Kidney capillary endothelial cell (primary cell): ENCODE measurements at places on chromosomes 2 and 18.

DNA sequence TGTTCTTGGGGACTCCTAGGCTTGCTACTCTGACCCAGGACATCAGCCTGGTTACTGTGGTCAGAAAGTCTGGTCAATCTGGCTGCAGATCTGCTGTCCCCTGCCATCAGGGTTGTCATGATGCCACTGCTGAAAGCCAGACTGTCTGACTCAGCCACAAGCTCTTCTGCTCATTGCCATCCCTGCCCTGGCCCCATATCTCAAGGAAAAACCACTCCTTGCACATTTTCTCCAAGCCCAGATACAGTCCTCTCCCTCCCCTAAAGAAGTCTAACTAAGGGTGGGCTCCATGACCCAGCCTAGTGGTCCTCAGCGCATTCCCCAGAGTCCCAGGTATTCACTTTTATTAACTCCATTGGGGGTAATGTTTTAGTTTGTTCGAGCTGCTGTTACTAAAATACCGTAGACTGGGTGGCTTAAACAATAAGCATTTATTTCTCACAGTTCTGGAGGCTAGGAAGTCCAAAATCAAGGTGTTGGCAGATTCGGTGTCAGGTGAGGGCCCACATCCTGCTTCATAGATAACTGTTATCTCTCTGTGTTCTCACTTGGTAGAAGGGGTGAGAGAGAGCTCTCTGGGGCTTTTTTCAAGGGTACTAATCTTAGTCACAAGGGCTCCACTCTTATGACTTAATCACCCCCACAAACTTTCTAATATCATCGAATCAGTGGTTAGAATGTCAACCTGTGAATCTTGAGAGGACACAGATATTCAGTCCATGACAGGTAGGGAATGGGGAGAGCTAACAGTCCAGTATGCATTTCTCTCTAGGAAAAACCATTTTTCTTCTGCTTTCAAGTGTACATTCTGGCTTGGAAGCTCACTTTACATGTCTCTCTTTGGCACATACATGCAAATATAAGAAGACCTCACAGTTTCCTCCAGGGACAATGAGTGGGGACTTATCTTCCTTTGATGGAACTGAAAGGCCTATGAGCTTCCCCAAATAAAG is 94.8 kb upstream of the CXCR4 start:
- DNase-seq = no peak

GRCh38 chr18:79850731-79851130 is 53.0 kb downstream of the KCNG2 start:
- no peak for DNase-seq

GRCh38 chr2:241197947-241198346 is 9.5 kb downstream of the ANO7 start:
- DNase-seq = no peak

DNA sequence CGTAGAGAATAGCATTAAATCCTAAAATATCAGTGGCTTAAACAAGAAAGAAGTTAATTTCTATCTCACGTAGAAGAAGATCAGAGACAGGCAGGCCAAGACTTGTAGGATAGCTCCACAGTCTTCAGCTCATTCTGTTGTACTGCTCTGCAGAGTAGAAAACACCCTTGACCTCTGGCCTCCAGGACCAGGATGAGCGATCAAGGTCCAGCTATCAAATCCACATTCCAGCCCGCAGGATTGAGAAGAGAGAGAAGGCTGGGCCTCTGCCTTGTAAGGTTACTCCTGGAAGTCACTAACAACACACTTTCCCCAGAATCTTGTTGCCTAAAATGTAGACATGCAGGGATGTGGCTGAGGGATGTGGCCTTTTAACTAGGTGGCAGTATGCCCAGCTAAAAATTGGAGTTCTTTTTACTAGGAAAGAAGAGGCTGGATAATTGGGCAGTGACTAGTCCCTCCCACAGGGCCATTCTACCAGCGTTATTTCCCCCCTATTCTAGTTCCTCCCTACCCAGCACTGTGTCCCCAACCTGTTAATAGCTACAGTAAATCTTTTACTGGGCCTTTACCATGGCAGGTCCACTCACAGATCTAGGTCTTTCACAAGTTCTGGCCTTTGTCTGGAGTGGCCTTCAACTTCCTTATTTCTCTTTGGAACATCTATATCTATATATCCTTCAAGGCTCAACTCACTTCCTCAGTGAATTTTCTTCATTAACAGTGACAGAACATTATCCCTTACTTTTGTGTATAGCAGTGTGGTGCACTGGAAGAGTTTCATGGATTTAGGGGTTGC is 165.0 kb downstream of the DIS3L2 start:
- no peak for DNase-seq

DNA sequence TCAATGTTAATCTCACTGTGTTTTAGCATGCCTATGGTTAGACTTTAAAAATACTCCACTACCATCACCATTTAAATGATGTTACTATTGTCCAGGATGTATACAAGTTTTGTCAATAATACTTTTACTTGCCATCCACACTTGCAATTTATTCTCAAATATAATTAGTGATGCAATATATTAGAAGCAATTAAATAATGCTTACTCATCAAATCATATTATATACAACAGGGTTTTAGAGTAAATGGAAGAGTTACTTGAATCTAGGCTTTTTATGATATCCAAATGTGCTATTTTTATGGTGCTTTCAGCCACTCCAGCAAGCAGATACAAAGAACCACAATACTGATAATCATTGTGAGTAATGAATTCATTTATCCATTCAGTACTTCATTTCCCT is 461.1 kb downstream of the TMEM182 start:
- no peak for DNase-seq

- no peak for DNase-seq
Observed at GRCh38 chr18:48669180-48669675, 130.4 kb downstream of the CTIF start.

GRCh38 chr2:43071599-43072550 is 154.5 kb downstream of the ZFP36L2 start:
- DNase-seq = no peak

GRCh38 chr18:8428951-8429350 is 180.3 kb upstream of the RAB12 start:
- DNase-seq = no peak

- no peak for DNase-seq
Observed at GRCh38 chr2:164558450-164558849, 62.8 kb downstream of the GRB14 start.

DNA sequence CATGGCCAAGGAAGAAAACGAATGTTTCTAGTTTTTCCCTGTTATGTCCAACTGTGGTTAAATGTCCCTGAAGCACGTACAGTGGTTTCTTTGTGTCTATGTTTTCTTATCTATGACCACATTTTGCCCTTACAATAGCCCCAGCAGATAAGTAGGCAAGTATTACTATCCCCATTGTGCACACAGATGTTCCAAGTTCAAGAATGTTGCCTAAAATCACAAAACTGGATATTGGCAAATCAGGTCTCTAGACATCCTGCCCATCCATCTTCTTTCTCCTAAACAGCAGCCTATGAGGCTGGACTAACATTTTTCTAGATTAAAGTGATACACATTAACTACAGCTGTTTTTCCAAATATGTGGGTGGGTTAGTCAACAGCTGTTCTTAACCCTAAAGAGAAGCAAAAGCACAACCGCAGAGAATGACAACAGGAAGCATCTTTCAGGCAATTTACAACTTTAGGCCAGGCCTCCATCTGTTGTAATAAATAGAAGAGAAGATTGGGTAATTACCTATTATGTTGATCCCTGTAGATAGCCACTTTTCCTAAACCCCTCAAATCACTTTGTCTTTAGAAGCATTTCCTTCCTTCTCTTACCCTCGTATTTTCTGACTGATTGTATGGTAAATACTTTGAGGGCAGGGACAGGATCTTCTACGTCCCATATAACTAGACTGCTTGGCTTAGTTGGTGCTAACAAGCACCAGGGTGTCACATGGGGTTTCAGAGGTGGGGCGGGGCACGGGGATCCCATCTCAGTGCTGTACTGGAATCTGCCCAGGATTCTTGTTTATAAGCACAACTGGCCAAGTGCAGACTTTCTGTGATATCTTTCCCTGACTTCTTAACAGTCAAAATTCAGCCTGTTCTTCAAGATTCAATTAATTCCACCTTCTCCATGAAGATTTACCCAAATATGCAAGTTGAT is 132.1 kb upstream of the SETBP1 start:
- DNase-seq = no peak

DNA sequence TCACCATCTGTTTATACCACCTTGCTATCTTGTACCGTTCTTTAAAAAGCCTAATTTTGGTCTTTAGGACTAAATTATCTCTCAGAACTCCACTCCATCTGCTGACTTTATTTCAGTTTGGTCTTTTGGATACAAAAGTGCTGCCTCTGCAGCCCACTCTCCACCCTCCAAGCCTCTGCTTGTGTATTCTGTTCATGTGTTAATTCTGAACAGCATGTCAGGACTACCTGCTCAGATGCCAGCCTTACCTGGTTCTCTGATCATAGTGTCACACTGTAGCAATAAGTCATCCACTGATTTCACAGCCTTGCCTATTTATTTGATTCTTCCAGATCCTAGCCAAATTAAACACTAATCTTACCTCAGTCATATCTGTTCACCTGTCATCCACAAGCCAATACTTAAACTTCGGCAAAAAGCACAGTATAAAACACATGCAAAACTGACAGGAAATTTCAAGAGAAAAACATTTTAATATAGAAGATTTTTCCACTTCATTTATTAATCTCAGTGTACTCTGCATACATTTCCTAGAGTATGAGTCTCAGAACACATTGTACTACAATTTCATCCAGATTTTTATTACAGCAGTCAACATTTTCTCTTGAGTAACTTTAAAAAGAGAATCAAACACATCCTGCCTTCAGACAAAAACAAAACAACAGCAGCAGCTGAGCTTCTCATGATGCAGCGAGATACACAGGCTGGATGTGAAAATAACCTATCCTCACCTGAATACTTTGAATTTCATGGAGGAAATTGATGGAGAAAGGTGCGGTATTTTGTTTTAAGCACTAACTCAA is 64.9 kb downstream of the PPP1R1C start:
- no peak for DNase-seq

DNA sequence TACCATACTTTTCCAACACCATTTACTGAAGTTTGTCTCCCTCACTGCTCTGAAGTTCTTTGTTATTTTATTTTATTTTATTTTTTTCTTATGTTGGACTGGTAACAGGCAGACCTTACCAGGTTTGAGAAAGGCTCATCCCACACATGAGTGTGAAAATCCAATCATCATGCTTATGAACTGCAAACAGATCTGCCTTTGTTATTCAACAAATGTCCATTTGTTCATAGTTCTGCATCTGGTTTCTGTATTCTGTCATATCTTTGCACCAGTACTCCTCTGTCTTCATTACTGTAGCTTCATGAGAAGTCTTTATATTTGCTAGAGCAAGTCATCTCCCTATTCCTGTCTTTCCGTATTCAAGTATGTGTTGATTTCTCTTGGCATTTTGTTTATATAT is 5.3 kb downstream of the RNU2-63P start:
- DNase-seq = no peak

DNA sequence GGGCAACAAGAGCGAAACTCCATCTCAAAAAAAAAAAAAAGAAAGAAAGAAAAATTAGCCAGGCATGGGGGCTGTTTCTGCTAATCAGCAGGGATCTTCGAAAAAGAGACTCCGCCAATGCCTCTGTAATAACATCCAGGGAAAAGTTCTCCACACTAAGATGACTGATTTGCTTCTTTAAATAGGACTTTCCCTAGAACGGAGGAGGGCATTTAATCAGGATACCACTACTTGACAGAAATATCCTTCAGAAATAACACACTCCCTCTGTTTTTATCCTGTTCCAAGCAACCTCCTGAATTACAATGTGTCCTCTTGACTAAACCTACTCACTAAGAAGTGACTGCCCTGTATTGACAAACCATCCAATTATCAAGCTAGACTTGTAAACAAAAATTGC is 21.7 kb downstream of the REV1 start:
- no peak for DNase-seq

DNA sequence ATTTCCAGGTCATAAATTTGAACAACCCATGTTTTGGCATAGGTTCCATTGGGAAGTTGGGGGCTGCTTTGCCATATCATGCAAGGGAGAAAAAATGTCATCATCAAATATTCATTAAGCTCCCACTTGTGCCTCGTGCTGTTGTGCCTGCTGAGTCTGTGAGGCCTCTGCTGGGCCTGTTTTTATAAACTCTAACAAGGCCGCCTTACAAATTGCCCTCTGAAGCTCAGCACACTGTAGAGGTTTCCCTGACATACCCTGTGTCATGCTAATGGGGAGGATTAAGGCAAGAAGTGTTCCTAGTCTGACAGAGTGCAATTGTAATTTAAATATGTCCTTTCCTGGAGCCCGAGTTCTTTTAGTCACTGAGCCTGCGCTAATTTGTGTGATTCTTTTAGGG is 17.6 kb downstream of the OSBPL6 start:
- no peak for DNase-seq

GRCh38 chr2:158845444-158845843 is 50.3 kb downstream of the DAPL1 start:
- DNase-seq = no peak

- DNase-seq = no peak
Observed at GRCh38 chr2:127150996-127151395, 44.0 kb upstream of the BIN1 start.

DNA sequence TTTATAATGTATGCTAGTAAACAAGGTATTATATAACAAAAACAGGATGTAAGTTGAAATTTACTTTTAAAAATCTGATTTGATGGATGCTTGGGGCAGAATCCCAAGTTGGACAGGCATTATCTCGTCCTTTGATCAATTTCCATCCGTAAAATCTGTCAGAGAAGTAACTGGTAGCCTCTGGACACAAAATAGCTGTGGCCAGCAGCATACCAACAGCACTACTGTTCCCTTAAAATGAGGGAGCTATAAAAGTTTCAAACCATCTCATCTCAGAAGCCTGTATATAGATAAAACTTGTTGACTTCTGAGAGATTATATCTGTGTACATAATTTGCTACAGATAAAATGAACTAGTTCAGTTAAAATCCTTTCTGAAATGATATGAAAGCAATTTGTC is 14.7 kb upstream of the METAP1D start:
- no peak for DNase-seq

- DNase-seq = no peak
Observed at GRCh38 chr2:33607251-33607721, 8.2 kb upstream of the FAM98A start.

DNA sequence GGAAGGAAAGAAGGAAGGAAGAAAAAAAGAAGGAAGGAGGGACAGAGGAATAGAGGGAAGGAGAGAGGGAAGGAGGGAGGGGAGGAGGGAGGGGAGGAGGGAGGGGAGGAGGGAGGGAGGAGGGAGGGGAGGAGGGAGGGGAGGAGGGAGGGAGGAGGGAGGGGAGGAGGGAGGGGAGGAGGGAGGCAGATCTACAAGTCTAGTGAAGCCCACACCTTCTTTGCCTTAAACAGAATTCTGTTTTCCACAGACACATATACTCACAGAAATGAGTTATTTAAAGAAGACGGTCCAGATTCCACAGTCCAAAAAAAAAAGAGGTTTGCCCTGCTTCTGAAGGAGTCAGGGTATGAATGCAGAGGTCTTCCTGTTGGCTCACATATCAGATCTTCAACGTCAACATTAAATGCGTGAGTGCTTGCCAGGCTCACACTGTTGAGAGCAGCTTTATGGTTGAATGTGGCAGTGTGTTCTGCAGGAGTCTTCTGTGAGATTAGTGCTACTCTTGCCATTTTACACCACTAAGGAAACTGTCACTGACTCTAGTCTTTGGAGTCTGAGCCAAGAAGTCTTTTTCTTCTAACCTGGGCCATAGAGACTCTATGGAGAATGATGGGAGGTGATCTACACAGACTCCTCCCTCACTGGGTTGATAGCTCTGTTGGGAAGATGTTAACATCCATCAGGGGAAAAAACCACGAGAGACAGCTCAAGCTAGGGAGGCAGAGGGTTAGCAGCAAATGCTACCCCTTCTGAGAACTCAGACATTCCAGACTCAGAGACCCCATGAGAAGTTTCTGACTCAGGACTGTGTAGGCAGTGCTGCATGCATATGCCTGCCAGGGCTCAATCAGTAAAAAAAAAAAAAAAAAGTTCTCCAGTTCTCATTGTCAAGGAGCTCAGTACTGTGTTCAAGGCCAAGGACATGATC is 23.3 kb downstream of the PAX8 start:
- DNase-seq = no peak
